AG10803 (cell line): ENCODE measurements at places on chromosomes 6 and 20.

GRCh38 chr6:45494416-45495135, 116.8 kb upstream of the SUPT3H start:
- no peak for DNase-seq

DNA sequence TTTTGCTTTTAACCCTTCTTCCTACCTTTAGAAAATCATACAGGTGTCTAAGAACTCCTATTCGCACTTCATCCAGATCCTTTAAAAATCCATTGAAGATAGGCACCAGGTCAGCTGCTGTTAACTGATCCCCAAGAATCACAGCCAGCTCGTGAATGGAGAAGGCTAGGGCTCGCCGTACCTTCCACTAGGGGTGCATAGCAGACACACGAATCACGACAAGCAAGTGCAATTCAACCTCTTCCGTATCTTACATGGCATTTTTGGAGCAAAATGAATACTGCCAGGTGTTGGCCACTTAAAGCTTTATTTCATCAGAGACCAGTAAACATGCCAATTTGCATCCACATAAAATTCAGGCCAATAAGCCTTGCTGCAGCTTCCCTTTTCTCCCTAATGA, 10.8 kb upstream of the ANKRD60 start:
- no peak for DNase-seq

DNA sequence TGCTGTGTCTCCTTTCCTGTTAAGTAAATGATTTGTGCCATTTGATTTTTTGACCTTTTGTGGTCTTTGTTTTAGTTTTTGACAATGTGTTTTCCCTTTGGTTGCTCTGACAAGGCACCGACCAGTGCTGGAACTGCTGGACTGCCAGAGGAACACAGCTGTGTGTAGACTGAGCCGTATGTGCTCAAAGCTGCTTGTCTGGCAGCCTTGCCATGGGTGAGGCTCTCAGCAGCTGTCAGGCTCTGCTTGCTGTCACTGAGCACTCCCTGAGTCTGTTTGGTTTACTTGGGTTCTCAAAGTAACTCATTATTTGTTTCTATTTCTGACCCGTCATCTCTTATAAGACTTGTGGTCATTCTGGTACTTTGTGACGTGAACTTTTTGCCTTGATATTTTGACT, 15.1 kb upstream of the SNRPB start:
- no peak for DNase-seq

DNA sequence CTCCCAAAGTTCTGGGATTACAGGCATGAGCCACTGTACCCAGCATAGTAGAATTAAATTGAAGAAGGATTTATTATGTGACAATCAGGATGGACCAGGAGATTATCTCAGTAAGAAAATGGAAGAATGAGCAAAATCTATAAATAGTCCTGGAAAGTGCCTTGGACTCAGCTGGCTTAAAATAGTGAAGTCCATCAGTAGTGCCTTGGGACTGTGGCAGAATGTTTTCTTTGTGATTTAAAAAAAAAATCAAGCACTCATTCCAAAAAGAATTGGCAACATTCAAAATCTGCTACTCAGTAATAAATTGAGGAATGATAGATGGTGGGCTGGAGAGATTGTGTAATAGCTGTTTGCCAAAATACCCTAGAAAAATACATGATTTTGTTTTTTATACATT, 37.0 kb upstream of the MAS1 start:
- no peak for DNase-seq

- DNase-seq = no peak
These were observed 222.0 kb upstream of the SGK1 start for GRCh38 chr6:134539865-134540323.

GRCh38 chr6:75372884-75373283, 88.3 kb upstream of the TMEM30A start:
- DNase-seq = no peak

- no peak for DNase-seq
These were observed 119.0 kb downstream of the EYA4 start for GRCh38 chr6:133360194-133360593.

GRCh38 chr6:143419526-143419925, 31.0 kb downstream of the ADAT2 start:
- DNase-seq = no peak

- DNase-seq = no peak
These were observed 4.2 kb upstream of the TBX18 start for GRCh38 chr6:84768442-84769174.

DNA sequence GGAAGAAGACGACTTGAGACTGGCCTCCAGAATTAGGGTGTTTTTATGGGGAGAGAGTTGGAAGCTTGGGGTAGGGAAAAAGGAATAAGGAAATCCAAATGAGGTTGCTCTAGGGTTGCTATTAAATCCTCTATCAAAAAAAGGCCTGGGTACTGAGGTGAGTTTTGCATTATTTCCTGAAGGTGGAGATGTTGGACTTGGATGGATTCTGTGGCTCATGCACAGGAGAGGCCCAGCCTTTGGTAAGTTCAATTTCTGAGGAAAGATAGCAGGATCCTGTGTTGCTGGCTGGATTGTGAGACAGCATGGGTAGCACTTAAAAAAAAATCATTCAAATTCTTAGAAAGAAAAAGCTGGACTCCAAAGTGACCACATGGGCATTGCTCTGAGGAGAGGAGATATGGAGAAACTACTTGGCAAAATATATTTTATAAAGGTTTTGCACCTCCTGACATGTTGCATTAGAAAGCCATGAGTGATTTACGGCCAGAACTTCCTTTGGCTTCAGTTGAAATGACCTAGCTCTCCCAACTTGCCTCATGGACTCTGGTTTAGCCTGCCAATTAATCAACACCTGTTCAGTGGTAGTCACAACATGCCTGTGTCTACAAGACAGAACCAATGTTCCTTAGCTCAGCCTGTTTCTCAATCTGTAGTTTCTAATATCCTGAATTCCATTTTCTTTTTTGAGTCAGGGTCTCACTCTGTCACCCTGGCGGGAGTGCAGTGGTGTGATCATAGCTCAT, 152.1 kb upstream of the RALGAPA2 start:
- peak; percentile 11 for DNase-seq

DNA sequence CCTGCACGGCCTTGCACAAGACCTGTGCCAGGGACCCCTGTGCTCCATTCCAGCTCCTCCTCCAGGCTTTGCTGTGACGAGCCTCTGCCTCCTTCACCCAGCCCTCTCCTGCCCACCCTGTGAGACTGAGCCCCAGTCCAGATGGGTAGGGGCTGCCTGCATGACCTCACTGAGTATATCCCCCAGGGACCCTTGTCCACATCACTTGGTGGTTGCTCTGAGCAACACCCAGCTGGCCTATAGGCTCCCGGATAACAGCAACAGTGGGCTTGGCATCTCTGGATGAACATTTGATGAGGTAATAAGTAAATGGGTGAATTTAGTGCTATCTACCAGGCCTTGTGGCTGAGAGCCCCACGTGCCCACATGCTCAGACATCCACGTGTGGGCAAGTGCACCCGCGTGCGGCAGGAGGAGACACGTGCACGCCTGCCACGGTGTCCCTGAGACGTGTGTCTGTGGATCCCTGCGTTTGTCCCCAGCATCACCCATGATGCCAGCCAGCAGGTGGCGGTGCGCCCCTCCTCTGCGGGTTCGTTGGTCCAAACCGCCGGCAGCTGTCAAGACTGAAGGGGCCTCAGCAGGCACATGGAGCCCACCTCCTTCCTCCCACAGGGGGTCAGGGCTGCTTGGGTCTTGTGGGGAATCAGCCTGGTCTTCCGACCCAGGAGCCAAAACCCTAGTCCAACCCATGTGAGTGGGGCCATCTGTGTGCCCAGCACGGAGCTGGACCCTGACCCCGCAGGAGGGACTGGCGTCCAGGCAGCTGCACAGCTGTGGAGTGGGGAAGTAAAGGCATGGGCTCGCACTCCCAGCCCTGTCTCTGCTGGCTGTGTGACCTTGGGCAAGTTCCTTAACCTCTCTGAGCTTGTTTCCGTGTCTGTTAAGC, 45.9 kb downstream of the FGD2 start:
- peak; percentile 73 for DNase-seq

- no peak for DNase-seq
These were observed 2.5 kb downstream of the PPP1R18 start for GRCh38 chr6:30683980-30684338.

- DNase-seq = no peak
These were observed 5.2 kb upstream of the HINT3 start for GRCh38 chr6:125951323-125951722.

DNA sequence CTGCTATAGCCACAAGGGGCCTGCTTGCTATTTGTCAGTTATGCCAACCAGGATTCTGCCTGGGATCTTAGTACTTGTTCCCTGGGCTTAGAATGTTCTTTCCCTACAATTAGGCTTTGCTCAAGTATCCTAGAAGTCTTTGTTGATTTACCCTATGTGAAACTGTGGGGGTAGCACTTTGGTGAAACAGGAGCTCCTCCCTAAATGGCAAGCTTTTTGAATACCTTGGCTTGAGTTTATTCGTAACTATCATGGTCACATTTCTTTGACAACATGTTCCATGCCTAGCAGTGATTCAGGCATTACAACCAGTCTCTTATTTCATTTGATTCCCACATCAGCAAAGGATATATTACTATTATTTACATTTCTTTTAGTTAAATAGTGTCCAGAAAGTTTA, 21.2 kb downstream of the AFDN start:
- DNase-seq = no peak

- no peak for DNase-seq
These were observed 188.6 kb downstream of the BMP2 start for GRCh38 chr20:6956056-6956455.

- DNase-seq = no peak
These were observed 312.7 kb upstream of the SGK1 start for GRCh38 chr6:134630508-134631121.
